RWPE1 (cell line): ENCODE measurements at places on chromosomes 2 and 18.

DNA sequence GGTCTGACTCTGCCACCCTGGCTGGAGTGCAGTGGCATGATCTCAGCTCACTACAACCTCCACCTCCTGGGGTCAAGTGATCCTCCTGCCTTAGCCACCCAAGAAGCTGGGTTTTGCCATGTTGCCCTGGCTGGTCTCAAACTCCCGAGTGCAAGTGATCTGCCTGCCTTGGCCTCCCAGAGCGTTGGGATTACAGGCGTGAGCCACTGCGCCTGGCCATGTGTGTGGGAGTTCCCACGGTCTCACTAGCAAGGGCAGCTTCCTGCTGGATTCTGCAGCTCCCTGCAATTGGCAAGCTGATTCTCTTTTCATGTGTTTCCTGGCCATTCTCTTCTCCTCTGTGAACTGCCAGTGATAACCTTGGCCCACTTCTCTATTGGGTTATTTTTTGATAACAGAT, 84.0 kb downstream of the USP40 start:
- no peak for DNase-seq

DNA sequence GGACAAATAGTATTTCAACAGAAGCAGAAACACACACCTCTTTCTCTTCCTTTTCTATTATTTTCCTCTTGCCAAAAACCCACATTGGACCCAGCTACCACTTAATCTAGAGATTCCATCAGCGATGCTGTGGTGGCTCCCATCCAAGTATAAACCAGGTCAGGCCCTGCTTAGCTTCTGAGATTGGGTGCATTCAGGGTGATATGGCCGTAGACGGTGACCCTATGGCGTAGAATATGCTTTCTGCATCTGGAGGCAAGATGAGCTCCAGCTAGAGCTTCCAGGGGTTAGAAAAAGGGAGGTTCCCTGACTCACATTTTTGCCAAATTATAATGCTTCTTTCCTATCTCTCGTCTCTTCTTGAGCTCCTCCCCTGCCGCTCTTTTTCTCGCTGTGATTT, 66.5 kb downstream of the TNP1 start:
- DNase-seq, result no peak

DNA sequence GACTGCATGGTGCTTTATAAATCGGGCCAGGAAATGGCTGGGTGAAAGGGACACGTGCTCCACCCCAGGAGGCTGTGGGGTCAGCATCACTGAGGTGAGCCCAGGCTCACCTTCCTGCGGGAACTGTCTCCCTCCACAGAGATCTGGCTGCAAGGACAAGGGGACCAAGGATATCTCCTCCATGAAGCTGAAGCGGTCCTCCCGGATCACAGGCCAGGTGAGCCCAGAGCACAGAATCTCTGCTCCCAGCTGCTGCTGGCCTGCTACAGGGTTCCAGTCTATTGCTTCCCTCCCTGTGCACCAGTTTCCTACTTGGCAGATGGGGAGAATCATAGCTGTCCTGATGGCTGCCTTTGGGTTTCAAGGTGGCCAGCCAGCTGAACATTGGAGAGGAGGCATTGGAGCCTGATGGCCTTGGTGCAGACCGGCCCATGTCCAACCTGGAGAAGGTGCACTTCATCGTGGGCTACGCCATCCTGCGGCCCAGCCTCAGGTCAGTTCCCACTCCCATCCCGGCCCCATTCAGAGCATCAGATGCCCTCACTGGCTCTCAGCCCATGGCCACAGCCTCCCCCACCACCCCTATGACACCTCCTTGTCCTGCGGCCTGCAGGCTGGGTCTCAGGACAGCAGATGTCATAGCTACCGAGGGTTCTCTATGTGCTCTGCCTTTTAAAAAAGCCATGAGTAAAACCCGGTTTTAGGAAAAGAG, 33.7 kb upstream of the GPR17 start:
- no peak for DNase-seq

DNA sequence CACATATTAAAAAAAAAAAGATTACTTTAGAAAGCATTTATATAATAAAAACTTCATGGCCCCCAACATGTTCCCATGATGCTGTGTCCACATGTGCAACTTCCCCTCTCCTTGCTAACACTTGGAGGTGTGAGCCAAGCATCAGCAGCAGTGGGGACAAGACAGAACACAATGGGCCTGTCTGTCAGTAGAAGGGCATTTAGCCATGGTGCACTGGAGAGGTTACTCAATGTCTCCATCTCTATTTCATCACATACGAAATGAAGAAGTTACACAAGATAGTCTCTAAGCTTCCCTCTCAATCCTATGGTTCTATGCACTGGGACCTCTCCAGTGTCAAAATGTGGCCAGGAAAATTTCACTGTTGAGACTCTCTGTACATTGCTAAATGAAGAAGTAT, 2.5 kb downstream of the VIT start:
- DNase-seq, result no peak

- DNase-seq, result no peak
Observed at GRCh38 chr18:10379522-10379921, 74.9 kb upstream of the APCDD1 start.

DNA sequence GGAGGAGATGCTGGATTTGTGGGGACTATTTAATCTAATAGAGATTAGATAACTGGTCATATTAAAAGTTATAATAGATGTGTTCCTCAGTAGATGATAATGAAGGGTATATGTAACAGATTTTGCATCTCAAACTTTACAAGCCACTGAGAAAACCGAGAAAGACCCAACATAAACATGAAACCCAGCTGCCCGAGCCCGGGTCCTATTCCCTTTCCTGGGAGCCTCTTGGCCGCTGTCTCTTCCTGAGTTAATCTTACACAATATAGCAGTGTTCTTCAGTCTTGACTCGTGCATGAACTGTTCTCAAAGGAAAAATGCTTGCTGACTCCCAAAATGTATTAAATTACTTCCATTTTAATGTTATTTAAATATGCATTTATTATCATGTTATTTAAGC, 94.5 kb downstream of the COPS8 start:
- no peak for DNase-seq

GRCh38 chr18:3903337-3903736, 453.4 kb downstream of the TGIF1 start:
- DNase-seq, result peak; percentile 69

GRCh38 chr18:6327485-6327884, 87.2 kb downstream of the L3MBTL4 start:
- no peak for DNase-seq

GRCh38 chr18:10405014-10405493, 49.4 kb upstream of the APCDD1 start:
- DNase-seq, result no peak
